T-helper 1 cell treated with Interleukin-12 subunit alpha and Interleukin-12 subunit beta and Interleukin-4 antibody, amounts not matched to agents 30 ng/mL and 1 ng/mL, for 36 hours (primary cell): ENCODE measurements at places on chromosomes 2 and 18. TPM values are rescaled to one million over a fixed set of nuclear protein-coding genes. Genes with fewer than 3 reads are reported as not detected.

Gene MAB21L4
- total RNA-seq = not detected in 2 replicates

Gene ABCG8
- total RNA-seq = not detected in 2 replicates

Gene KCTD1
- 4.8 and 5.2 TPM in 2 replicates for total RNA-seq

Gene COL5A2
- total RNA-seq = 0.41 and 0.49 TPM in 2 replicates

Gene BCL2
- total RNA-seq = 141 and 148 TPM in 2 replicates

Gene CDKL4
- 0.54 TPM in 2 replicates for total RNA-seq

Gene CNDP1
- 0.20 TPM in 1 of 2 replicates, not detected in the other for total RNA-seq

Gene FAM237A
- total RNA-seq = not detected in 2 replicates

Gene CD8B
- 1.0 and 2.8 TPM in 2 replicates for total RNA-seq

Gene SDC1
- 0.22 TPM in 1 of 2 replicates, not detected in the other for total RNA-seq

Gene CROCC2
- total RNA-seq = not detected in 2 replicates

Gene SCYGR4
- total RNA-seq = not detected in 2 replicates

Gene SLC16A14
- 0.22 and 0.25 TPM in 2 replicates for total RNA-seq

Gene ACADL
- not detected in 2 replicates for total RNA-seq

Gene DPP10
- not detected in 2 replicates for total RNA-seq

Gene LYG2
- not detected in 2 replicates for total RNA-seq

Gene COL4A3
- total RNA-seq = not detected in 2 replicates

Gene RPL31
- 914 and 930 TPM in 2 replicates for total RNA-seq

Gene PCARE
- total RNA-seq = not detected in 2 replicates

Gene CCDC102B
- 2.5 and 3.4 TPM in 2 replicates for total RNA-seq

Gene DSG2
- 0.12 and 0.20 TPM in 2 replicates for total RNA-seq

Gene PPM1G
- 102 and 105 TPM in 2 replicates for total RNA-seq

Gene LAMA1
- total RNA-seq = not detected in 2 replicates

Gene PPP1R1C
- total RNA-seq = not detected in 2 replicates

Gene AQP4
- total RNA-seq = not detected in 2 replicates

Gene ANKZF1
- total RNA-seq = 91.4 and 91.9 TPM in 2 replicates

Gene C1QL2
- total RNA-seq = not detected in 2 replicates
